ENCODE measurements at places on chromosomes 7 and 10.

DNA sequence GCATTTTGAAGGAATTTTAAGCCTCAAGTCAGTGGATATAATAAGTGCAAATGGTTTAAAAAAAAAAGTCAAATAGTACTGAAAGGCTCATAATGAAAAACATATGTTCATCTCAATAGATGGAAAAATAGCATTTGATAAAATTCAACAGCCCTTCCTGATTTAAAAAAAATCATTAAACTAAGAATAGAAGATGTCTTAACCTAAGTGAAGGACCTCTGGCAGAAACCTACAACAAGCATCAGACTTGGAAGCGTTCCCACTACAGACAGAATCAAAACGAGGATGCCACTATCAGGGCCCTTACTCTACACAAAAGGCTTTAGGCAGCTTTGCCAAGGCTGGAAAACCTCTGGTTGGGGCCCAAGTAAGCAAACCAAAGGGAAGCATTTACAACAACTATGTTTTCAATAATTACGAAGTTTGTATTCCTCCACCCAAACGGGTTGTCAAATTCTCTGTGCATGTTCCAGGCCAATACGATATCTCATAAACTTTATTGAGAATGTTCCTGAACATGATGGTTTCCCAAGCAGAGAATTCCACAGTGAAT is 45.1 kb downstream of the CYTH3 start:
- DNase-seq = no peak

DNA sequence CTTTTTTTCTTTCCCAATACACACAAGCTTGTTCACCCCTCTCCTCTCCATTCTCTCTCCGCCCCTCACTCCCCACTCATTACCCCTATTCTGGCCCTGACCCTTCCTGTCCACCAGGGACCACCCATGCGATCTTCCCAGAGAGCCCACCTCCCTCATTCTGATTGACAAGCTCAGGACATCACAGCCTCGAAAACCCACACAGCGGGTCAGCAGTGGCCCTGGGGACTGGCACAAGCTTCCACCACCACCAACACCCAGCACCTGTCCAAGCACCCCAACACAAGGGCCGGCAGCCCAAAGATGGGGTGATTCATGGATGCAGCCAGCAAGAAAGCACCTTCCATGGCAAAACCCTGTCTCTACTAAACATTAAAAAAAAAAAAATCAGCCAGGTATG is 50.0 kb upstream of the USP6NL start:
- DNase-seq = no peak

- no peak for DNase-seq
Measured at GRCh38 chr7:16359216-16359615, 62.1 kb downstream of the CRPPA start.

- no peak for DNase-seq
Measured at GRCh38 chr10:20674926-20675325, 222.2 kb downstream of the NEBL start.

DNA sequence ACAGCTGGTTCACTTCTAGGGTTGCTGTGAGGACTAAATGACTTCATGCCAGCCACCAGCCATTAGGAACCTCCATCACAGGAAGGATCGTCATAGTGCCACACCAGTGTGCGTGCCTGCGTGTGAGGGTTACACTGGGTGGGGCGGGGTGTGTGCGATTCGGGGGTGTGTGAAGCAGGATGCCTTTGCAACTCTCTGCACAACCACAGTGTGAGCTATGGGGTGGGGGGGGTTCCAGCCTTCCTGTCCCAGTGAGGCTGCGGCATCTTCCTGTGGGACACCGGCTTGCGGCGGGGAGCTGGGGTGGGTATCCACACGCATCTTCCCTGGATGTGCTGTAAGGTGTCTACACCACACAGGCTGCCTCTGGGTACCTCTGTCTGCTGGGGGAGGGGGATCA is 6.9 kb upstream of the ELFN1 start:
- DNase-seq = peak; percentile 82

- DNase-seq = peak; percentile 28
Measured at GRCh38 chr7:34320926-34321661, 336.9 kb upstream of the NPSR1 start.

Data from lower leg skin (tissue), 4 donors.